ENCODE measurements at places on chromosomes 11 and 22.

DNA sequence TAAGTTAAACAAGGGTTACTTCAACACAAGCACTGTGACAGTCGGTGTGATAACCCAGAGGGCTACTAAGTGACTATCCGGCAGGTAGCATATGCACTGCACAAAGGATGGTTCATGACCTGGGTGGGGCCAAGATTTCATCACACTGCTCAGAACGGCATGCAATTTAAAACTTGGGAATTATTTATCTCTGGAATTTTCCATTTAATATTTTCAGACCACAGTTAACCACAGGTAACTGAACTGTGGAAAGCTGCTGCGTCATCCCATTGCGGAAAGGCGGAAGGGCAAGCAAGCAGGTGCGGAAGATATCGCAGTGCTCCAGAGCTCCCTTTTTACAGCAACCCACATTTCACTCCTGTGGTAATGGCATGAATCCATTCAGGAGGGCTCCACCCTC lies 540.8 kb downstream of the INSC start:
- no peak for DNase-seq

GRCh38 chr11:120420572-120420971 lies 84.4 kb downstream of the ARHGEF12 start:
- no peak for DNase-seq

GRCh38 chr22:19522190-19522880 lies 1.9 kb downstream of the CLDN5 start:
- no peak for DNase-seq

DNA sequence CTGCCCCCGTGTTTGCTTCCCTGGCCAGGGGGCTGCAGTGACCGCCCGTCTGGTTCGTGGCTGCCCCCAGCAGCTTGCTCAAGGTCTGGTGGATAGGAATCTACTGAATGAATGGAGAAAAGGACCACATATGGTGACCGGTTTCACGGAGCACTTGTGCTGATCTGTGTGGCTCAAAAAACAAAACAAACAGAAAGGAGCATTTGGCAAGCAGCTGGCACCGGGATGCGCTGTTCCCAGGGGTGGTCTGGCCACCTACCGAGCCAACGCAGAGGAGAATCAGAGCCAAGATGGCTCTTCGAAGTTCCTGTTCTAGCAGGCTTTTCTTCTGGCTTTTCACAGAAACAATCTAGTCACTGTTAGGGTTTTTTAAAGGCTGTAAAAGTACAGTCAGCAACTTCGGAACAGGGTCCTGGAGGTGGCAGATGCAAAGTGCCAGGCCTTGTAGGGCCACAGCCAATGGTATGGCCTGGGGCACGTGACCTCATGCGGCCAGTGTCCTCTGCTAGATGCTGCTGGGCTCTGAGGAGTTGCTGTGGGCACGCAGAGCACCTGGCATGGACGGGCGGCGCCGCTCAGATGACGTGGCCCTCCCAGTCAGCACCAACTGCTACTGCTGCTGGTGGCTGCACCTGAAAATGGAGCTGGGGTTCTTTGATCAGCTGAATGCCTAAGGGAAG lies 27.3 kb upstream of the PACSIN2 start:
- no peak for DNase-seq

DNA sequence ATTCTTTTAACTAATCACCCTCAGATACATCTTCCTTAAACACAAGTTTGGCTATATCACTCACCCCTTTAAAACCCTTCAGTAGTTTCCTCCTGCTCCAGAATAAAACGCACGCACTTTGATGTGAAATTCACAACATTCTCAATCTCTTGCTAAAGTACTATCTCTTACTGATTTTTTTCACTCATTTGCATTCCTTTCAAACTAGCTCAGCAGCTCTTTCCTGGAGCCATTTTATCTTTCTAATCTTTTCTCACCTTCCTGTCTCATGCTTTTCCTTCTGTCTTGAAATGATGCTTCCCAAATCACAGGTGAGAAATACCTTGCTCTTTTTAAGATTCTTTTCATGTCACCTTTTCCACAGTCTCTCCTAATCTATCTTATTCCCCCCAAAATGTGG lies 1074.4 kb downstream of the DLG2 start:
- no peak for DNase-seq

- DNase-seq: no peak
Observed at GRCh38 chr22:39325392-39325932, 6.0 kb upstream of the RPL3 start.

DNA sequence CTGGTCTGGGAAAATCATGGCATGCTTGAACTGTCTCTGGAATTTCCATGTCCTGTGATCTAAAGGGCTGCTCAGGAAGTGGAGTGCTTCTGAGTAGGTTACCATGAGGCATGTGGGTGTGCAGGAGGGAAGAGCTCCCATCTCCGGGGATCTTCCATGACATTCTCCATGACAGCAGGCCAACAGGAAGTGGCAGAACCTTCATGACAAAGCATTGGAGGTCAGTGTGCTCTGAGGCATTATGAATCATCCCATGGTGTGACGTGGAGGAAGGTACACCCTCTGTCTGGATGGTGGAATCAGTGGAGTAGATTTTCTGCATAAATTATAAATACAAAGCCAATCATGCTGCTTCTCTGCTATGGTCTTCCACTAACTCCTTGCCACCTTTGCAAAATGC lies 139.6 kb upstream of the E2F8 start:
- DNase-seq: no peak

DNA sequence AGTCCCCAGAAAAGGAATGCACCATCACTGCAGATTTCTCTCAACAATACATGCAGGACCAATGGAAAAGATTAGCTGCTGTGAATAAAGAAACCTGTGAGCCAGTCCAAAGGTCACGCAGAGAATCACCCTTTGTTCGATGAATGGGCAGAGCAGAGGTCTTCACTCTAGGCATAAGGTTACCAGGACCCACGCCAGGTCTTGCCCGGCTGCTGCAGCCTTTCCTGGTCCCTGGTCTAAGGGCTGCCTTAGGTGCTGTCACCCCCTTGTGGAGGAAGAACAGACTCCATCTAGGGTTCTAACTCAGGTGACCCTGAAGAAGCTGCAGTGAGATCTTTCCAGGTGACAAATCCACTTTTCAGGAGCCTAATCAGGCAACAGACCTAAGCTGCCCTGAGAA lies 29.0 kb upstream of the NAP1L4 start:
- no peak for DNase-seq

DNA sequence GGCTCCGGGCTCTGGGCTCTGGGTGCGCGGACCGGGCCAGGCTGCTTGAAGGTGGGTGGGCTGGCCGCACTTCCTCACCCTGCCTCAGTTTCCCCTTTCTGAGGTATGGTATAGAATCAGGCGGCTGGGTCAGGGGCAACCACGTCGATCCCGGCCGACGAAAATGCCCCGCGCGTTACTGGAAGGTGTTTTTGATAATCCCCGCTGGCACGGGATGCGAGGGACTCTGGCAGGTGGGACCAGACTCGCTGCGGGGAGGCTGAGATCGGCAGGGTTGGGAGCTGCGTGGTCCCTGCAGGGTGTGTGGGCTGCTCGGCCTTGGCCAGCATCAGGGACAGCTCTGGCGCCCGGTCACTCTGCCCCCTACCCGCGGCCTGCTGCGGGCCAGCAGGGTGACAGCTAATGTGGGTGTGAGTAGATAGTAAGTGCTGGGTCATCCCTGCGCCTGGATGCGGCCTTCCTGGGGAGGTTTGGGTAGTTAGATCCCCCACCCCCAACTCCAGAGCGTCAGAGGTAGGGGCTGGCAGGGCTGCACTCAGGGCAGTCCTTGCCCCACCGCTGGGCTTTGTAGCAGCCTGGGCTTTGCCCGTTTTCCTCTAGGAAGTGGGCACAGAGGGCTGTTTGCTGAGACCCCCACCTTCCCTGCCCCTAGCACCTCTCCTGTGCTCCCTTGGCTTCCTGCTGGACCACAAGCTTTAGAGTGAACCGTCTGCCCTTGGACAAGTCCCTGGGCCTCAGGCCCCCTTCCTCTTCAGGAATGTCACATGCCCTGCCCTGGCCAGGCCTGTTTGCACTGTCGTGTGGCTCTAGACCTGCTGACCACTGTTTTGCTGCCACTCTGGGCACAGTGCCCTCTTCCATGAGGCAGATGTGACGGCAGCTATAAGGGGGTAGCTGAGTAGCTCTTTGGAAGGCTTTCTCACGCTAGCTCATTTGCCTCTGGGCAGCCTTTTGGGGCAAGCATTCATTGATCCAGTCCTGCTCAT lies 579 bp downstream of the TANGO2 start:
- no peak for DNase-seq
